ENCODE measurements at places on chromosomes 1 and 21. TPM values are rescaled to one million over a fixed set of nuclear protein-coding genes. Genes with fewer than 3 reads are reported as not detected.

ENAH gene
- 132 TPM for total RNA-seq

HUNK gene
- not detected for total RNA-seq

OR10Z1 gene
- total RNA-seq: not detected

CRP gene
- not detected for total RNA-seq

AMPD1 gene
- total RNA-seq: not detected

LIN28A gene
- not detected for total RNA-seq
